Stimulated activated CD8-positive, alpha-beta memory T cell treated with anti-CD3 and anti-CD28 coated beads, Interleukin-7, amount 100 ng/mL, for 24 hours (primary cell): ENCODE measurements at places on chromosomes 1 and 21.

DNA sequence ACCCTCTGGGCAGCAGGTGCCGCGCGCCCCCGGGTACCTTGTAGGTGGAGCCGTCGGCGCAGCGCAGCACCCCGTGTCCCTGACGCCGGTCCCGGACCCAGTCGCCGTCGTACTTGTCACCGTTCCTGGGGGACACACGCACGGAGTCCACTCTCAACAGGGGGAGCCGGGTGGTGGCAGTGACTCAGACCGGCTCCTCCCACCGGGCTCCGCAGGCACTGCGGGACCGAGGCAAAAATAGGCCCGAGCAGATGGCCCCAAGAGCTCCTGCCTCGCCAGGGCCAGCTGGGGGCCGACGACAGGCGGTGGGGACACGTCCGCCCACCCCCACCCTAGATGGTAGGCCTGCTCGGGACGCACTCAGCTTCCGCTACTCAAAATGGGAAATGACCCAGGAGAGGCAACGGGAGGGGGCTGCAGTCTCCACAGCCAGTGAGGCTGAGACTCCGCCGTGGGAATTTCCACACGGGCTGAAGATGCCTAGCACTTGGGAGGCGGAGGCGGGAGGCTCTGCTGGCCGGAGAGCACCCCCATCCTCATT is 6.3 kb downstream of the MORN1 start:
- DNase-seq, result no peak

DNA sequence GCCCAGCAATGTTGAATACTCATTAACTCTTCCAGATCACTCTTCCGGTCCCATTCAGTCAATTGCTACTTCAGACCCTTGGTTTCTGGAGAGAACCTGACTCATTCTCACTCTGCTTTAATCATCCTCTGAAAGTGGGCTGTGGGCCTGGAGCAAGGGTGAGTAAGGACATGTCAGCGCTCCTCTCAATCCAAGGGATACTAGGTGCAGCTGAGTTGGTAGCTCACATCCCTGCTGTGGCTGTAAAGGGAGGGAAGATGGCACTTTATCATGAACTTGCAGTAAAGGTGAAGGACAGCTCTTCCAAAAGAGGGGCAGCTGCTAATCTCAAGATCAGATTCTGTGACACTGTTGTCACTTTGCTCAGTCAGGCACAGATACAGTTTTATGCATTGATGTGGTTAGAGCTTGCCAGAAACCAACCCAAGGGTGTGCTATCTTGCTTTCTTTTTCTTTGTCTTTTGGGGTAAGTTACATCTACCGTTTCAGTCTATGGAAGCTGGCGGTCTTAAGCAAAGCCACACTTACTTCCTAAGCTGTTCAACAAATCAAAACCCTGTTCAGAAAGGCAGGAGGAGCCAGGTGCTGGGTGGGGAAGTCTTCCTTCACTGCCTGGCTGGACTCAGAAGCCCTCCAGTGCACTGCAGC is 26.5 kb upstream of the NTPCR start:
- DNase-seq, result no peak

DNA sequence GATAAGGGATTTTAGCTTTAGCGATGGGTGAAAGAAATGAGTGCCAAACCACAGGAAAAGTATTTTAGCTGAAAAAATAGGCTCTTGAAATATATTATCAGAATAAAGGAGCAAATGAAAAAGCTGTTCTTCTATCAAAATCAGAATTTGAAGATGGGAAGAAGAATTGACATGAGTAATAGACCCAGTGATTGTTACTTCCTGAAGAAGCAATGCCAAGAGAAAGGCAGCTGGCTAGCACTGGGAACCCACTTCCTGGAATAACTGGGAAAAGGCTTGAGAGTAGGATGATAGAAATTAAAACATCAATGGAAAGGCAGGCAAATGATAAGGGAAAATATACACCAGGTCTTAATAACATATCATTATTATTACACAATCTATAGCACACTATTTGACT is 29.9 kb upstream of the LYPLAL1 start:
- DNase-seq, result no peak

GRCh38 chr1:26580116-26580515 is 50.6 kb downstream of the RPS6KA1 start:
- no peak for DNase-seq

- no peak for DNase-seq
Measured at GRCh38 chr1:151290709-151291303, 8.7 kb downstream of the ZNF687 start.

GRCh38 chr1:182726912-182727311 is 42.5 kb upstream of the RGS8 start:
- no peak for DNase-seq
